ENCODE measurements at places on chromosomes 12 and 14.

GRCh38 chr12:127526925-127527324 is 740.0 kb upstream of the TMEM132C start:
- no peak for DNase-seq

- DNase-seq, result no peak
Observed at GRCh38 chr14:67514203-67514607, 18.9 kb upstream of the PLEKHH1 start.

DNA sequence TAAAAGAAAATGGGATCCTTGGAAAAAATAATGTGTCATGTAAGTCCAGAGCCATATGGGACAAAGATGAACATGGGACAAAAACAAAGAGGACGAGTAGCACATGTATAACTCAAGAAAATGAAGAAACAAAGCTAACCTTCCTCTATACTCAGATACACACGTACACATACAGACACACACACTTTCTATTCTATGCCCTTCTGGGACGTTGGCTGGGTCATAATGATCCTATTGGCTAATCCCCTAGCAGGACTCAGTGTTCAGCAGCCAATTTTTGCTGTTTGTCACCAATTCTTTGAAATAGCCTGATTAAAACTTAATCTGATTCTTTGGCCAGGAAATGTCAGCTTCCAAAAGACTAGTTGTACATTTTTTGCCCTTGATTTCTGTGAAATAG is 189.4 kb upstream of the FOXG1 start:
- no peak for DNase-seq

DNA sequence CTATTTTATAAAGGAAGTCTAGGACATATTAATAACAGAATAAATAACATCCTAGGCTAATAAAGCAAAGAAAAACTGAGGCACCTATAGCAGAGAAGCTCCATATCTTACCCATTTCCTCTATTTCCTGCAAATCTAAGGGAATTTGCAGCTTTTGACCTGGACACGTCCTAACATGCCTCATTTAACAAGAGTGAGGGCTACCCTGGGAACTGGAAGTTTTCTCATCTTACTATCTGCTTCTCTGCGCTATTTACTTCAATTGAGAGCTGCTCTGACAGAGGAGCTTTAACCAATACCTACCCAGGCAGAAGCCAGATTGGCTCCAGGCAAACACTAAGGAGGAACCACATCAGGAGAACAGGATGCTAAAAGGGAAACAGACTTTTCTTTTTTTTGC is 5.7 kb downstream of the YBX3 start:
- no peak for DNase-seq

GRCh38 chr14:44988694-44989093 is 26.7 kb downstream of the TOGARAM1 start:
- no peak for DNase-seq

DNA sequence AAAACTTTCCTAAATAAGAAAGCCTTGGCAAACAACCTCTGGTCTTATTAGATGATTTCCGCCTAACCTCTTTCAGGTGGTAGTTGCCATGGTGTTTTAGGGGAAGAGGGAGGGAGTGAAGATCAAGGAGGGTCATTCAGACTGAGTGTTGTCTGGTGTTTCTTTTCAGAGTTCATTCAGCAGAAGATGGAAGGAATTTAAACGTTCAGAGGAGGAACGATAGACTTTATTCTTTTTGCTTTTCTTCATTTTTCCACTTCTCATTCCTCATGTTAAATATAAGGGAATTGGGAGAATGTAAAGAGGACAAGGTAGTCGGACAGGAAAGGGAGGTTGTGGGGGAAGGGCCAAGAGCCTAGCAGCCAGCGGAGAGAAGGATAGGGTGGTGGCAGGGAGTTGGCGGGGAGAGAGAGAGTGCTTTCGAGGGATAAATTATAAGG is 17.4 kb upstream of the SALL2 start:
- no peak for DNase-seq

DNA sequence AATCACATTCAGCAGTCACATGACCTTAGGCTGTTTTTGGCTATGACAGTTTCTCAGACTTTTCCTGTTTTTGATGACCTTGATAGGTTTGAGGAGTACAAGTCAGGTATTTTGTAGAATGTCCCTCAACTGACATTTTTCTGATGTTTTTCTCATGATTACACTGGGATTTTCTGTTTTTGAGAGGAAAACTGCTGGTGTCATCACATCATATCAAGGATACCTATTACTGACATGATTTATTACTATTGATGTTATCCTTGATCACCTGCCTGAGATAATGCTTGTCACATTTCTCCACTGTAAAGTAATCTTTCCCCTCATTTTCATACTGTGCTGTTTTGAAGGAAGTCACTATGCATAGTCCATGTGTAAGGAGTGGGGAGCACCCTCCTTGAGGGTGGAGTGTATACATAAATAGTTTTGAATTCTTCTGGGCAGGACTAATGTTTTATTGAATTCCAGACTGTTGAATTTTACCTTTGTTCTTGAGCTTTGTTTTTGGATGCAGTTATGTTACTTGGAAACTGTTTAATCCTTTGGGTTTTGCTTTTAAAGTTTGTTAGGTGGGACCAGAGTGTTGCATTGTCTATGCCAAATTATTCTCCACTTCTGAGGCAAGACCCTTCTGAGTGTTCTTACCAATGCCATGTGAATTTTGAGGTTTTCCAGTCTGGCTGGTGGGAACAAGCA is 444.5 kb upstream of the FAR2 start:
- no peak for DNase-seq

GRCh38 chr12:15446807-15447206 is 124.5 kb downstream of the PTPRO start:
- no peak for DNase-seq

GRCh38 chr12:57250956-57251355 is at the start of gene STAC3:
Gene STAC3 (minus strand): TSS chr12:57251187. CDS start chr12:57249636, 1,551 bp downstream.
- no peak for DNase-seq

DNA sequence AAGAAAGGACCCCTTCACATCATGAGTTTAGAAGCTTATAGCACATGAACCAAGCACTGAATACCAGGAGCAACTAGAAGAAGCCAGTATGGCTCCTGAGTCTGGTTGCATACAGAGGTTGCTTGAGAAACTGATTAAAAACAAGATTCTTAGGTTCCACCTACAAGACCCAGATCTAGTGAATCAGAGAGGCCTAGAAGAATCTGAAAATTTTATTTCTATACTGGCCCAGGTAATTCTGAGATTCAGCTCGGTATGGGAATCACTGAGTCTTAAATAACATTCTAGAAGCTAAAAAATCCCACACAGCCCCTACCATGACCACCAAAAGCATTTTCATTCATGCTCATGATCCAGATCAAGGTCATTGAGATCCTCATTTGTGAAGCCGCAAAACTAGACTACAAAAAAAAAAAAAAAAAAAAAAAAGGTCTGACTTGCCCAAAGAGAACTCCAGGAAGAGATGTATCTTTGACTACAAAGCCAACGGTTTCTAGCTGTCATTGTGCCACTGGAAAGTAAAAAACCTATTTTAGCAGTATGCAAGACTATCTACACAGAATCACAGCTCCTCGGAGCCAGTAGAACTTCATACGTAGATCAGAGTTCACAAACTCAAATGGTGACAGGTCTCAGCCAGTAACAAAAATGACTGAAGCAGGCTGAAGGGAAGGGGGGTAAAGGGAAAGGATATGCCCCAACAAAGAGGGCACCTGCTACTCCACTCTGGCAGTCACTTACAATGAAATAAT is 168.4 kb upstream of the EGLN3 start:
- no peak for DNase-seq

- DNase-seq, result no peak
Observed at GRCh38 chr14:92510972-92511371, 2.6 kb upstream of the RIN3 start.

GRCh38 chr12:89140602-89141238 is 211.6 kb downstream of the DUSP6 start:
- no peak for DNase-seq

- DNase-seq, result peak; percentile 21
Observed at GRCh38 chr12:724194-724855, 28.1 kb upstream of the WNK1 start.

DNA sequence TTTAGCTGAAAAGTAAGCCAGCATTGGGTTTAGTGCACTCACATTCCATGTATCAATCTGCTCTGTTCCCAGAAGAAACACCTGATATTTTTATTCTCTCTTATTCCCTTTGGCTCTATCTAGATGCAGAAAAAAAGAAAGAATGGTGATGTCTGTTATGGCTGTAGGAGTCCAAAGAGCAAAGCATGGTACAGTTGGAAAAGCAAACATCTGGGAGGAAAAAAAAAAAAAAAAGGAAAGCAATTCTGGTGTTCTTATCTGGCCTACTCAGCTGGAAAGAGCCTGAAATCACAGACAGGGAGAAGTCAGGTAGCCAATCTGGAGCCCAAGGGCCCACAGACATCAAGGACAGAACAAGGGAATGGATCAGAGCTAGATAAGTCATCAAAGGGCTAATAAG is 293.9 kb downstream of the DUSP6 start:
- DNase-seq, result no peak

GRCh38 chr12:65123435-65124063 is 2.4 kb upstream of the WIF1 start:
- no peak for DNase-seq

DNA sequence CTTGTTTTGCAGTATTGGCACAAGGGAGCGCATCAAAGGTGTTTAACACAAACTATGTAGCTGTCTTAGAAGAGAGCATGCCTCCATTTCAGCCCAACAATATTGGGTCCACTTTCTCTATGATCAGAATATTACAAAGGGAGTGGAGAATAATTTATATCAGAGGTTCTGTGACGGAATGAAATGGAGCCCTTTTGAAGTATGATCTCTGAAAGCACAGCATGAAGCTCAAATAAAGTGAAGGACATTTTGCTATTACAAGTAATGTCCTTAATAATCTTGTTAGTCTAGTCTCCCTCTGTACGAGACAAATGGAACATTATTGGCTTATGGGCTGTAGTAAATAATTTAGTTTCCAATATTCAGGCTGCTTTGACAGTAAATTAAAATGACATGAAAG is 302.7 kb downstream of the NPAS3 start:
- no peak for DNase-seq

- DNase-seq, result no peak
Observed at GRCh38 chr12:123643911-123644310, 10.3 kb downstream of the GTF2H3 start.

- DNase-seq, result no peak
Observed at GRCh38 chr12:118778077-118778476, 203.3 kb upstream of the SRRM4 start.

DNA sequence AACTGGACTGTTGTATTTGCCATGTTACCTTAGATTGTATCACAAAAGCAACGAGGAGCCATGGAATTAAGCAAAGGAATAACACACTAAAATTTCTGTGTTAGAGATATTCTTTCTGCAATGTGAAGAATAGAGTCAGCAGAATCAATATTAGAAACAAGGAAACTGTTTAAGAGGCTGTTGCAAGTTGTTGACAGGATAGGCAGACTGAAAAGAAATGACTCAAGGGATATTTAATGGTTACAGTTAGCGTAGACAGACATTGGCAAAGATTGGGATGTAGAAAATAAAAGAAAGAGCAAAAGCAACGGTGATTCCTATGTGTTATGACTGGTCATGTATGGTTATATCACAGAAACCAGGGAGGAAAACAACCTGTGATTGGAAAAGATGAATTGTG is 299.0 kb upstream of the PPFIA2 start:
- DNase-seq, result no peak

- DNase-seq, result no peak
Observed at GRCh38 chr12:46948936-46949545, 123.2 kb upstream of the SLC38A4 start.

DNA sequence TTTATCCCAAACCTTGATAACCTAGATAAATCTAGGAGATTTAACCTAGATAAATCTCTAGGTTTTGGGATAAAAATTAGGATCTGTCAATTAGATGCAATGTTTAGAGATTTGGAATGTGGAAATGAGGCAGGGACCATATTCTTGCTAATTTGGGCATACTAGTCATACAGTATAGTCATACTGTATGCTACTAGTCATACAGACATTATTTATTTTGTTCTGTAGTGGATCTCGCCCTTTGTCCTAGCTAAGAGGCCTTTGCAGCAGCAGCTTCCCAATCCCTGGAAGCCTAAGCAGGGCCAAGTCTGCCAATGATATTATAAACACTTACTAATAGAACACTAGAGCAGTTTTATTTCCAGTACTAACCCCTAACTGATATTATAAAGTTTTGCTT is 136.4 kb downstream of the CEP128 start:
- no peak for DNase-seq

DNA sequence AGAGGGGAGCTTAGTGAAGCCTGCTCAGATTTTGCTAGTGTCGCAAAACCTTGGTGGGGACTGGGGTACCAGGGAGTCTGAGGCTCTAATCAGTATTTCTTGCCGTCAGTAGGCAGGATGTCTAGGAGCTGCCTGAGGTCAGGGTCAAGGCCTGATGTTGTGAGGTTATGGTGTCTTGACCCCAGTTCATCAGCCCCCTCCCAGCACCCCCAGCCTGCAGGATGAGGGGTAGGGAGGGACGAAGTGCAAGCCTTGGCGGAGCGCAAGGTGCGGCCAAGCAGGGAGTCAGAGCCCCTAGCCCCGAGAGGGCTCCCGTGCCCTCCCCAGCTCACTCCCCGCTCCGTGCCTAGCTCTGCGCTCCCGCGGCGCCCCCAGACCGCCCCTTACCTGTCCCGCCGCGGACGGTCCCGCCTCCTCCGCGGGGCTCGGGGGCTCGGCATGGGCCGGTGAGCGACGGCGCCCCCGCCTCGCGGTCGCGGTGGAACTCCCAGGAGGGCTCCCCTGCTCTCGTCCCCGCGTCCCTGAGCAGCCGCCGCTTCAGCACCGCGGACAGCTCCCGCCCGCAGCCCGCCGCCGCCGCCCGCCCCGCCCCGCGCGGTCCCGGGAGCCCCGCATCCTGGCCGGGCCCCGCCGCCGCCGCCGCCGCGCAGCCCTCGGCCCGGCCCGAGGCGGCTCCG is 347 bp downstream of the SYNDIG1L start:
- peak; percentile 38 for DNase-seq

- no peak for DNase-seq
Observed at GRCh38 chr14:31893221-31893757, 183.8 kb upstream of the ARHGAP5 start.

DNA sequence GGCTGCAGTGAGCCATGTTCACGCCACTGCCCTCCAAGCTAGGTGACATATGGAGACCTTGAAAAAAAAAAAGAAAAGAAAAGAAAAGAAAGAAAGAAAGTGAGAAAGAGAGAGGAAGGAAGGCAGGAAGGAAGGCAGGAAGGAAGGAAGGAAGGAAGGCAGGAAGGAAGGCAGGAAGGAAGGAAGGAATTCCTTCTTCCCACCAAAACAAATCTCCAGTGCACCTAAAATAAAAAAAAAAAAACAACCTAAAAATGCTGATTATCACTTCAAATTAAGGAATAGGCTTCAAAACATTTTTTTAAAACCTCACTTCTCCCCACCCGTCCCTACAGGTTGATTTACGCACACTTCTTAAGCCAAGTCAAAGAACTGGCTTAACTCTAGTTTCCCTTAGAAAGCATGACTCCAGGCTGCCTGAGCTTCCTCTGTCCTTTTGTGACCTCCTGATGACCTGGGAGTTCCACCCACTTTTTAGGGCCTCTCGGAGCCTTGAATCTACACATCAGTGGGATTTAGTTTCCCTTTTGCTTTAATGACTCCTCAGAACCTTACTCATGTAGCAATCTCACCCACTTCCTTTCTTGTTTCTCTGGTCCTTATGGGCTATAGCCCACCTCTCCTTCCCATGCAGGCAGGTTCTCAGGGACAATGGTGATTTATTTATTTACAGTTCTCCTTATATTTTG is 18.6 kb downstream of the DUSP6 start:
- DNase-seq, result no peak

GRCh38 chr14:89246290-89246689 is 170.7 kb downstream of the FOXN3 start:
- DNase-seq, result no peak

All from central memory CD4-positive, alpha-beta T cell (primary cell).